ENCODE measurements at places on chromosomes 11 and 22.

GRCh38 chr11:17564687-17565042 lies 17.6 kb downstream of the OTOG start:
- DNase-seq: no peak

- DNase-seq: no peak
These were observed 34.3 kb downstream of the RCOR2 start for GRCh38 chr11:63882555-63883242.

DNA sequence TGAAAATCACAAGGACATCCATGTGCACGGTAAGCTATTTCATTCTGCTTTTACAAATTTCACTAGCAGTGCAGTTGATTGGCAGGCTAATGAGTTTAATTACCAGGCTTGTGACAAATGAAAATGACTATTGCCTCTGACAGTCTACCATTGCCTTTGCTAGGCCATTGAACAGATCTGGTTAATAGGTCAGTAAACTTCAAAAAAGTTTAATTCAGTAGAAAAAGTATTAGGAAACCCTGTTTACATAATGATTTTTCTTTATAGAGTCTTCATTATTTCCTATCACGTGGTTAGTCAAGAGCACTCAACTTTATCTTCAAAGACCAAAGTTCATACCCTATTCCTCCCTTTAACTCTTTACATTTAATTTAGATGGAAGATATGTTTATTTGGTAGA lies 77.0 kb downstream of the PRMT3 start:
- DNase-seq: no peak

DNA sequence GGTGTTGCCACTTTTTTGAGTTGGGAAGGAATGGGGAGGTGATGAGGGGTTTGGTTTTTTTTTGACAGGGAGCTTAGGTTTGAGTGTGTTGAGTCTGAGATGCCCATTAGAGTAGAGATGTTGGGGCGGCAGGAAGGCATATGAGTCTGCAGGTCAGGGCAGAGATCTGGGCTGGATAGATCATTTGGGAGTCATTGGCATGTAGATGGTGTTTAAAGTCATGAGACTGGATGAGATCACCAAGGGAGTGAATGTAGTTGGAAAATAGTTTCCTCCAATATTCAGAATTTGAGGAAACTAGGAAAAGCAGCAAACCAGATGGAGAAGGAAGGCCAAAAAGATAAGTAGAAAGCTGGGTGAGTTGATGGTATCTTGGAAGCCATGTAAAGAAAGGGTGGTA lies 2.1 kb upstream of the ANAPC15 start:
- peak; percentile 64 for DNase-seq

DNA sequence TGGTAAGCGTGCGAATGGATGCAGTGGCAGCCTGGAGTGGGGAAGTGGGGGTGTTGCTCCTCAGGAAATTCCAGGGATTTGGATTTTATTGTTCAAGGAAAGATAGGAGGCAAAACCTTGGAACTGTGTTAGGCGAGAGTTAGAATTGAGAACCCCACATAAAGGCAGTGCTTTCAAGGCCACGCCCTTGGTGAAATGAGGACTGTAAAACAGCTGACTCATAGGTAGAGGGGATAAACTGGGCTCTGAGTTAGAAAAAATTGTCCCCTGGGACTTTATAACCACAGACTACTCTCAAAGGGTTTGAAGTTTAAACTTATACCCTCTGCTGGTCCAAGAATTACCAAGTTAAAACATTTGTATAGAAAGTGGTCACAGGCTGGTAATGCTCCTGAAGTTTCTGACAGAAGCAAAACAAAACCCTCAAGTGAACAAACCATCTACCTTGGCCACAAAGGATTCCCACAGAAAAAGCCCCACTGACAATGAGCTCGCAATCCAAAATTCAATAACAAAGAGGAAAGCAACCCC lies 250.3 kb upstream of the TBCEL start:
- DNase-seq: no peak

GRCh38 chr11:11480971-11481370 lies 127.9 kb upstream of the CSNK2A3 start:
- no peak for DNase-seq

GRCh38 chr22:47299211-47299862 lies 536.9 kb downstream of the TBC1D22A start:
- no peak for DNase-seq

- no peak for DNase-seq
These were observed 21.9 kb upstream of the QSER1 start for GRCh38 chr11:32870676-32871075.

GRCh38 chr11:13294771-13295579 lies 17.4 kb downstream of the BMAL1 start:
- DNase-seq: no peak

GRCh38 chr11:11884774-11885481 lies 43.2 kb downstream of the USP47 start:
- no peak for DNase-seq

DNA sequence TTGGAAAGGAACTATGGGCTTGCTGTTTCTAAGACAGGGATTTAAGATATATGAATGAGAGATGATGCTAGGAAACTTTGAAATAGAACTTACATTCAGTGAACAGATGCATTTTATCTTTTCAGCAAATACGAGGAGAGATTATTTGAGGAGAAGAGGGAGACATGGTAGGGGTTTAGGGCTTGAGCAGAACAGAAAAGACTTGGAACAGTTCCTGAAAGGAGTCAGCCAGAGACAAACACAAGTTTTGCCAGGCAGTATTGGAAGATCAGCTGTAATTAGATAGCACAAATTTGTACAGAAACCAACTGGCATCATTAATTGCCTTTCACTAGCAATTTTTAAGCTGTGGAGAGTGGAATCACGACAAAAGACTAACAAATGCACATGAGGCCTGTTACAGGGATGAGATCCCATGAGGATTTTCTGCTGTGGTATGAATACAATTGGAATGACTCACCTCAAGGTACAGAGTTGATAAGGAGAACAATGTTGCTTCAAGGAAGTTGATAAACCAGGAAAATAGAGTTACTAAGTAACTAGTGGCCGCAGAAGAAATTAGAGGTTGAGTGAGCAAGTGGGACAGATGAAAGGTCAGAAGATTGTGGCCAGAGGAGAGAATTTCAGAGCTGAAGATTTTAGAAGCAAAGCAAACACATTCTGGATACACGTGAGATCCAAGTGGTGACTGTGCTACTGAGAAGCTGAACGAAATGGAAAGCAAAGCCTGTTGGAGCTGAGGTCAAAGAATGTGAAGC lies 67.9 kb downstream of the CYB5R2 start:
- peak; percentile 46 for DNase-seq

- DNase-seq: no peak
These were observed 100.0 kb upstream of the GRAMD1B start for GRCh38 chr11:123330071-123330470.

GRCh38 chr22:46586123-46586519 lies 34.1 kb upstream of the GRAMD4 start:
- DNase-seq: no peak

DNA sequence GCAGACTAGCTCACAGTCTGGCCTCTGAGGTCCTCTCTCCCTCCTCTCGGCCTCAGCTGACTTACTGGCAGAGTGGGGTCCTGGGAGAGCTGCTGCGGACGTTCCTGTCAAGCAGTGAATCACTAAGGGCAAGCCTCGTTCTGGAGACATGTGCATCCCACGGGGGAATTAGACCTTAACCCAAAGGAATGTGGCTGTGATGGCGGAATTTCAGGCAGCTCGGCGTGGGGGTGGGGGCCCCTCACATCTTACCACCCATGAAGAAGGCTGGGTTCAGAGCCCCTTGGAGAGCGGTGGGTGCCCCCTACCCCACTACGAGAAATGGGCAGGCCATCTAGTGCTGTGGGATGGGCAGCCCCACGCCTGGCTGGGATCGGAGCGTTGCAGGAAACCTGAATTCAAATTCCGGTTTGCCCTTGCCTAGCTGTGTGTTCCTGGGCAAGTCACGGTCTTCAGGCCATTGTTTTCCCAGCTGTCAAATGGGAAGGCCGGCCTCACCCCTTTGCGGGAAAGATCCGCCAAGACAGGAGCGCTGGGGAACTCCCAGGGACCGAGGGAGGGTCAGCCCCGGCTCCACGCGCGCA lies 554 bp downstream of the LRRC32 start:
- no peak for DNase-seq

- no peak for DNase-seq
These were observed 7.4 kb downstream of the RCN1 start for GRCh38 chr11:32098142-32098903.

- DNase-seq: no peak
These were observed 722.2 kb upstream of the TENM4 start for GRCh38 chr11:80163011-80163410.

- no peak for DNase-seq
These were observed 29.4 kb upstream of the CCDC188 start for GRCh38 chr22:20180245-20180630.

GRCh38 chr11:35554491-35555437 lies 29.3 kb upstream of the PAMR1 start:
- DNase-seq: no peak

Measured in keratinocyte (primary cell).